ENCODE measurements at places on chromosomes 2 and 18. TPM values are rescaled to one million over a fixed set of nuclear protein-coding genes. Genes with fewer than 3 reads are reported as not detected.
A peak's percentile ranks its signal among the peaks of the same experiment; 100 is the strongest.

C2orf80 gene
- not detected for polyA plus RNA-seq

DNA sequence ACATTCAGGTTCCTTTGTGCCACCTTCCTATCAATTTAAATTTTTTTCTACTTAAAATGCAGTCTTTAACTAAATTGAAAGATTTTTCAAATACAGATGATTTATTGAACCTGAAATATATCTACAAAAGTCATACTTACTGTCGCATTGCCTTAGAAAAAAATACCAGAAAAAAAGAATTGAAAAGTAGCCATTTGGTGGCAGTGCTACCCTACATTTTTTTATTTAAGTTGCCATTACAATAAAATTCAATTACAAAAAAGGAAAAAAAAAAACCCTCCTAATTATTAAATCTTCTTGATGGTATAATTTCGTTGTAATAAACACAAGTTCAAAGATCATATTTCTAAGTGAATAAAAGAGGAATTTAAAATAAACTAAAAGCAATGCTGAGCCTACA, 43.4 kb downstream of the DSC3 start:
- no peaks in the 10 kb centered on the region for H3K27me3 ChIP-seq
- H3K27ac ChIP-seq: no peak overlapping the region
- H3K36me3 ChIP-seq: no peaks in the 10 kb centered on the region
- no peaks in the 10 kb centered on the region for H3K4me1 ChIP-seq
- no peak for DNase-seq
- H3K4me3 ChIP-seq: no peak overlapping the region

GRCh38 chr2:84854850-84855249, 26.0 kb downstream of the TRABD2A start:
- H3K4me3 ChIP-seq: no peak overlapping the region
- no peak for DNase-seq
- no peaks in the 10 kb centered on the region for H3K36me3 ChIP-seq
- no peaks in the 10 kb centered on the region for H3K27me3 ChIP-seq
- no peak overlapping the region for H3K27ac ChIP-seq

DNA sequence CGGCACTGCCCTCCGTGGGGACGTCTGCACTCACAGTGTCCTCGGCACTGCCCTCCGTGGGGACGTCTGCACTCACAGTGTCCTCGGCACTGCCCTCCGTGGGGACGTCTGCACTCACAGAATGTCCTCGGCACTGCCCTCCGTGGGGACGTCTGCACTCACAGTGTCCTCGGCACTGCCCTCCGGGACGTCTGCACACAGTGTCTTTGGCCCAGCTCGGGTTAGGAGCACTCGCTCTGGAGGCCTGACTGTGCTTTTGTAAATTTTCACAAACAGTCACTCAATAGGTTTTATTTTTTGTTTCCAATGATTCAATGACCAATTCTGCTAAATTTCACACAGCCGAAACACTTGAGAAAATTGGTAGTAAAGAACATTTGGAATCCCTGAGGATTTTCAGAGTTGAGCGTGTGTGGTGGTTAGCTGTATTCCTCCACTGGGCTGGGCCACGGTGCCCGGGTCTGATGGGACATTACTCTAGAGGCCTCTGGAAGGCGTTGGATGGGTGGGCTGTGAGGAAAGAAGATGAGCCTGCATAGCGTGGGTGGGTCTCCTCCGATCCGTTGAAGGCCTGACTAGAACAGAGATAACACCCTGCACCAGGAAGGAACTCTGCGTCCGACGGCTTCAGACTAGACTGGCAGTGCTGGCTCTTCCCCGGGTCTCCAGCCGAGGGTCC, 134.8 kb downstream of the RTP5 start:
- H3K27me3 ChIP-seq: no peaks in the 10 kb centered on the region
- DNase-seq: no peak
- H3K4me3 ChIP-seq: no peak overlapping the region
- H3K4me1 ChIP-seq: no peaks in the 10 kb centered on the region
- no peaks in the 10 kb centered on the region for H3K36me3 ChIP-seq
- no peak overlapping the region for H3K27ac ChIP-seq

GRCh38 chr2:137838255-137839092, 125.8 kb upstream of the HNMT start:
- no peak overlapping the region for H3K4me3 ChIP-seq
- DNase-seq: peak; percentile 64
- H3K27me3 ChIP-seq: no peaks in the 10 kb centered on the region
- H3K27ac ChIP-seq: no peak overlapping the region

FARP2 gene
- polyA plus RNA-seq: 31.7 TPM

ZBTB14 gene
- polyA plus RNA-seq: 11.2 TPM

Measured in fibroblast of lung (primary cell).